Thoracic aorta (tissue), 2 donors: ENCODE measurements at places on chromosomes 13 and 19.

- DNase-seq = no peak
Measured at GRCh38 chr13:105202354-105202753, 1333.1 kb downstream of the EFNB2 start.

- no peak for DNase-seq
Measured at GRCh38 chr13:103140001-103140671, 73.9 kb upstream of the SLC10A2 start.

DNA sequence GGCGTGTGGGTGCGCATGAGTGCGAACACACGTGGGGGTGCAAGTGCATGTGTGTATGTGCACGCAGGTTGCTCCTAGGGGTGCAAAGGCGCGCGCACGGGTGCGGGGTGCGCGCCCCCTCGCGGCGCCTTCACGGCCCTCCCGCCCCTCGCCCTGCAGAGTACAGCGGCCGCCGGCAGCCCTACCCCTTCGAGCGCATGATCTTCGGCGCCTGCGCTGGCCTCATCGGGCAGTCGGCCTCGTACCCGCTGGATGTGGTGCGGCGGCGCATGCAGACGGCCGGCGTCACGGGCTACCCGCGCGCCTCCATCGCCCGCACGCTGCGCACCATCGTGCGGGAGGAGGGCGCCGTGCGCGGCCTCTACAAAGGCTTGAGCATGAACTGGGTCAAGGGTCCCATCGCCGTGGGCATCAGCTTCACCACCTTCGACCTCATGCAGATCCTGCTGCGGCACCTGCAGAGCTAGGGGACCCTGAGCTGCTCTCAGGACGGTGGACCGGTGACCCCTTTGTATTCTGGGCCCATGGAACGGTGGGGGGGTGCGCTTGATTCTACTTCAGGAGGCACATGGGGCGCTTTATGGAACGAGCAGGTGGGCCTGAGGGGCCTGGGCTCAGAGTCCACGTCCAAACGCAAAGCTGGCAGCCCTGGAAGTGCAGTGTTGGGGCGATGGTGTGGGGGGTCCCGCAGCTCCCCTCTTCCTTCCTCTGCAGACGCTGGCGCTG is 27.7 kb downstream of the TMEM161A start:
- DNase-seq = no peak

- no peak for DNase-seq
Measured at GRCh38 chr13:33945477-33945876, 127.5 kb downstream of the RFC3 start.

DNA sequence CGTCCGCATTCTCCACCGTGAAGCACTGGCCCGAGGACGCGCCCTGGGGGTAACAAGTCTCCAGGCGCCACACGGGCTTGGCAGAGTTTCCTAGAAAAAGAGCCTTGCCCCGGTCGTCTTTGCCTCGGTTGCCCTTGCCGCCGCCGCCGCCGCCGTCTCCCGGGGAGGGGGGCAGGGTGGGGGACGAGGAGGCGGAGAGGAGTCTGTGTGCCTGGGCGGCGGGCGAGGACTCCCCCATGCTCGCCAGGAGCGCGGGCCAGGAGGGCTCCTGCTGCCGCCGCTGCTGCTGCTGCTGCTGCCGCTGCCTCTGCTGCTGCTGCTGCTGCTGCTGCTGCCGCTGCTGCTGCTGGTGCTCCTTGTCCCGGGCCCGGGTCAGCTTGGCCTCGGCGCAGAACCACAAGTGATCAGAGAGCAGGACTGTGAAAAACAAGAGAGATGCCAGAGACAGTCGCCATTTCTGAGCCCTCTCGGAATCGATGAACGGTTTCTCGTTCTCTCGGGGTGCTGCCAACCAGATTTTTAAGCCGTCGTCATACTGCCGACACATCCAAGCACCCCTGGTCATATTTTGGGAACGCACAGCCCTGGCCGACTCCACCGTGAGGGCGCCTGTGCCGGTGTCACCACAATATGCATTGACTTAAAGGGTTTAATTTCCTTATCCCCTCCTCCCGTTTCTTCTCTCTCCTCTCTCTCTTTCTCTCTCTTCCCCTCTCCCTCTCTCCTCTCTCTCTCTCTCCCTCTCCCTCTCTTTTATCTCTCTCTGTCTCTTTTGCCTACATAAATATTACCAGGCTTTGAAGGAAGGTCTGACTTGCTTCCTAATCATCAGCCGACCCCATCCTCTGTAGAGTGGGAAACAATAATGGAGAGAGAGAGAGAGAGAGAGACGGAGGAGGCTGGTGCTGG is 349.1 kb downstream of the LIG4 start:
- DNase-seq = no peak

GRCh38 chr19:1807695-1808394 is 4.2 kb downstream of the ATP8B3 start:
- DNase-seq = no peak

GRCh38 chr13:40251343-40252032 is 415.0 kb downstream of the FOXO1 start:
- no peak for DNase-seq

GRCh38 chr13:98801626-98802418 is 49.4 kb upstream of the SLC15A1 start:
- no peak for DNase-seq

DNA sequence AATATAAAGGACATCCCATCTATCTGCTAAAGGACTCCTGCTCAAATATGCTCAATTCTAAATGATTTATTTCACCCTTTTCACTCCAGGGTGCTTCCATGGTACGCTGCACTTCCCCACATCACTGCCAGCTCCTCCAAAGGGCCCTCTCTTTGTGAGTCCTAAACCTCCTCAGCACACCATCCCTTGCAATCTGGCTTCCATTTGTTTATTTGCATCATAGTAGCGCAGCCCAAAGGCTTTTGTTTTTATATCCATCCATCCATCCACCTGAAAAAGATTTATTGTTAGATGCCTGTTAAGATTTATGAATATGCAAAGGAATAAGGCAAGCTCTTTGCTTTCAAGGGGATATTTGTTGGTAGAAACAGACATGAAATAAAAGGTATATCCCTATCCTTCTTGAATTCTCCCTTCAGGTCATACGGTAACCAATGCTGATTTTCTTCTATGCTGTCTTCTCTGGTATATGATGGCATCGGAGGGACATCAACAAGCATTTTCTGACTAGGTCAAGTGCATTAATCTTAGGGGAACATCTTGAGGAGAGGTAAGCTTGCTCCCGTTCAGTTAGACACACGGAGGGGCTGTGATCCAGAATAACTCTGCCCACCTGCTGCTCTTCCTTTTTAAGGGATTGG is 397.6 kb downstream of the LIG4 start:
- no peak for DNase-seq

DNA sequence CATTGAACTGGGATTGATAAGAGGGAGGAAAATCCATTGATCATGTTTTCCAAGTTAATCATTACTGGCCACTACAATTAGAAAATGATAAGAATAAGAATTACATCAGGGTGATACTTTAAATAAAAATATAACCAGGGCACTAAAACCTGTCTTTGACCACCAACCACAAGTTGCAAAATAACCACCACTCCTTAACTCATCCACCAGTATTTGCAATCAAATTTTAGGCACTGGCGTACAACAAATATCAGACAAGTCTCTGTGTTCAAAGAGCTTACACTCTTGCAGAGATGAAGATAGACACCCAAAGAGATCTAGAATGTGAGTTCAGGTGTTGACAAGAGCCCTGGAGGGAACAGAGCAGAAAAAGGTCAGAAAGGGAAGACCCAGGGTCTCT is 514 bp downstream of the CEACAM3 start:
- no peak for DNase-seq

DNA sequence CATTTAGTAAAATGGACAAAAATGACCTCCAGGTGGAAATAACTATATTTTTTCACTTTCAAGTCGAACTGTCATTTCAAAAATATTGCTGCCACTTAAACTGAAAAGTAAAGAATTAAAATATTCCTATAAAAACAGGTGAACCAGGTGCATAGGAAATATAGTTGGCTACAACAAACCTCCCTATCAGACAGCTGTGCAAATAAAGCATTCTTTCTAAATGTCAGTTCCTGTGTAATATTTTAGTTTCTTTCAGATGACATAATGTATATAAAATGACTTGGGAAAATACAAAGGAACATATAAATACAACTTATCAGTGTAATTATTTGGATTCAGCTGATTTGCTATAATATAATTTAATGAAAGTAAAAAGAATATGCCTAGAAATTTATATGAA is 403.5 kb upstream of the GPC6 start:
- DNase-seq = no peak

GRCh38 chr19:11887234-11887610 is 360 bp upstream of the ZNF69 start:
- no peak for DNase-seq

- DNase-seq = no peak
Measured at GRCh38 chr13:95146486-95146885, 154.8 kb downstream of the ABCC4 start.

DNA sequence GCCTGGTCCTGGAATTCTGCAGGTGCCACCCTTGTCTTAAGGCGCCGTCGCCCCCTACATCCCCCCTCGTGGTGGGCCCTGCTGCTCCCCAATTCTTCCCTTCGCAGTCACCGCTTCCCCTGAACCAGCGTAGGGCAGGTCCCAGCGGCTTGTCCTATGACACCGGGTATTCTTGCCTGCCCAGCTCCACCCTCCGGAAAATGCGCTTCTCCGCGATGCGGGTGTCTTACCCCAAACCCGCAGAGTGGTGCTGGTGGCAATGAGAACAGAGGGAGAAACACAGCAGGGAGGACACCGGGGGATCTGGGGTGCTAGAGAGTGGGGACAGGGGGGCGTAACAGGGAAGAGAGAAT is 9.0 kb downstream of the ZNF808 start:
- DNase-seq = no peak

- DNase-seq = no peak
Measured at GRCh38 chr13:106151056-106151699, 384.3 kb downstream of the EFNB2 start.

GRCh38 chr19:48966541-48967345 is 1.6 kb downstream of the FTL start:
- DNase-seq = no peak
